Kidney (tissue), 22 donors: ENCODE measurements at places on chromosomes 11 and 22.

DNA sequence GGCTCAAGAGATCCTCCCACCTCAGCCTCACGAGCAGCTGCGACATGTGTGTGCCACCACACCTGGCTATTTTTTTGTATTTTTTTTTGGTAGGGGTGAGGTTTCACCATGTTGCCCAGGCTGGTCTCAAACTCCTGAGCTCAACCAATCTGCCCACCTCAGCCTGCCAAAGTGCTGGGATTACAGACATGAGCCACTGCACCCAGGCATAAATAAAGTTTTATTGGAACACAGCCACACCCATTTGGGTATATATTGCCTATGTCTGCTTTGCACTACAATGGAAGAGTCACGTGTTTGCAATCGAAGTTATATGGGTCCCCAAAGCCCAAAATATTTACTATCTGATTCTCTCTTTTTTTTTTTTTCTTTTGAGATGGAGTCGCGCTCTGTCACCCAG is 1.8 kb upstream of the MS4A15 start:
- H3K4me3 ChIP-seq = no peak overlapping the region
- H3K4me1 ChIP-seq = no peaks in the 10 kb centered on the region
- no peak overlapping the region for H3K27ac ChIP-seq

- no peak overlapping the region for H3K27ac ChIP-seq
- no peaks in the 10 kb centered on the region for H3K27me3 ChIP-seq
- H3K4me3 ChIP-seq = no peak overlapping the region
- H3K4me1 ChIP-seq = no peaks in the 10 kb centered on the region
Measured at GRCh38 chr11:42093541-42093940, 634.1 kb upstream of the LRRC4C start.

DNA sequence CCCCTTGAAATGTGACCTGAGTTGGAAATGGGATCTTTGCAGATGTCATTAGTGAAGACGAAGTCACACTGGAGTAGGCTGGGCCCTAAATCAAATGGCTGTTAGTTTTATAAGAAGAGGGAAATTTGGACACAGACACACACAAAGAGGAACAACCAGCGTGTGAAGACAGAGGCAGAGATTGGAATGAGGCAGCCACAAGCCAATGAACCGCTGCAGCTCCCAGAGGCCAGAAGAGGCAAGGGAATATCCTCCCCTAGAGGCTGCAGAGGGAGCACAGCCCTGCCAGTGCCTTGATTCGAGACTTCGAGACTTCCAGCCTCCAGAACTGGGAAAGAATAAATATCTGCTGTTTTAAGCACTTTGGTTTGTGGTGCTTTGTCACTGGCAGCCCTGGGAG is 484.5 kb downstream of the MN1 start:
- H3K27me3 ChIP-seq = no peaks in the 10 kb centered on the region
- no peak overlapping the region for H3K4me3 ChIP-seq
- H3K4me1 ChIP-seq = peaks cover 6% of the 10 kb centered on the region
- no peak overlapping the region for H3K27ac ChIP-seq

DNA sequence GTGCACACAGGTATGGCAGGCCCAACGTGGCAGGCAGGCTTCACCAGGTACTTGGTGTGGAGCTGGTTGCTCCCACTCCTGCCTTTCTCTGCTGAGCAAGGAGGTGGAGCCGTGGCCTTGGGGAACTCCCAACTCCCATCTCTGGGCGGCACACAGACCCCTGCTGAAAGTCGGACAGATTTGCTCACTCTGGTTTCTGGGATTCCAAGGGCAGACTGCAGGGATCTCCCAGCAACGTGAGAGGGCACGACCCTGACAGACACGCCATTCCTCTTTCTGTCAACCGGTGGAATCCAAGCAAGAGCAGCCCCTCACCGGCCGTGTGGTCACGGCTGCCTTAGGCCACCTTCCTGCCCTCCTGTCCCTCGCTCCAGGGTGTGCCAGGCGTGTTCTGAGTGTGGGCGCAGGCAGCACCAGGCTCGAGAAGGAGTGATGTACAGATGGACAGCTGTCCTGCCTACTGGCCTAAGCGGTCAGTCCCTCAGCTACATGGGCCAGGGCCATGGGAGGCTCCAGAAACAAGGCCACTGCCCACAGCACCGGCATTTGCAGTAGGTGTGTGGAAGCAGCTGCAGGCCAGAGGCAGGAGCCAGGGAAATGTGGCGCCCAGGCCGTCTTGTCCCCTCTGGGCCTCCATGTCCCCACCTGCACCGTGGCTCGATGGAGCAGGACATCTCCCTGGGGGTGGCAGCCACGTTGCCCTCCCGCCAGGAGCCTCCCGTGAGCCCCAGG is 13.7 kb upstream of the PPARA start:
- H3K4me1 ChIP-seq = peaks cover 3% of the 10 kb centered on the region
- H3K27ac ChIP-seq = no peak overlapping the region
- no peaks in the 10 kb centered on the region for H3K27me3 ChIP-seq

GRCh38 chr11:126793596-126793995 is 207.0 kb downstream of the KIRREL3 start:
- H3K4me1 ChIP-seq = no peaks in the 10 kb centered on the region
- H3K4me3 ChIP-seq = no peak overlapping the region
- H3K27me3 ChIP-seq = no peaks in the 10 kb centered on the region
- no peaks in the 10 kb centered on the region for H3K36me3 ChIP-seq

DNA sequence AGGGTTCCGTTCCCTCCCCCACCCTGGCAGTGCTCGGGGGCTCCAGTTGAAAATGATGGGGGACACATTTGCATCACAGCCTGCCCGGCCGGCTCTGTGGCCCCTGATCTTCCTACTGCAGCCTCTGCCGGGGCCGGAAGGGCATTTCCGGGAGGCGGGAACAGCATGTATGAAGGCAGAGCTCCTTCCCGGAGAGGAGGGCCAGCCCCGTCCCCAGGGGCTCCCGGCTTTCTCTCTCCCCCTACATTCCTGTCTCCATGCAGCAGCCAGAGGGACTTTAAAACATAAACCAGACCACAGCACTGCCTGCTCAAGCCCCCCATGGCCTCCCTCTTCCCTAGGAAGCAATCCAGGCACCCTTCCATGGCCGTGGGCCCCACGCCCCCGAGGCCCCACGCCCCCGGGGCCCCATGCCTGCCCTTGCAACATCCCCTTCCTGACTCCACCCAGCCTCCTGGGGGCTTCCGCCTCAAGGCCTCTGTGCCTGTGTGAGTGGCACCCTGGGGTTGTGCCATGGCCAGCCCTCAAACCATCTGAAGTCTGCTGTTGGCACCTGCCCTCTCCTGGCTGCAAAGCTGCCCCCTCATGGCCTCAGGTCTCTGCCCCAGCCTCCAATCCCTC is 73.1 kb downstream of the CDKN1C start:
- H3K4me1 ChIP-seq = peaks cover 10% of the 10 kb centered on the region
- H3K36me3 ChIP-seq = no peaks in the 10 kb centered on the region
- H3K27me3 ChIP-seq = no peaks in the 10 kb centered on the region
- no peak overlapping the region for H3K4me3 ChIP-seq
- DNase-seq = peak; percentile 94

GRCh38 chr22:17919276-17920144 is 104.9 kb downstream of the MICAL3 start:
- H3K27ac ChIP-seq = peak overlapping the region; percentile 64
- DNase-seq = no peak
- no peaks in the 10 kb centered on the region for H3K36me3 ChIP-seq

GRCh38 chr11:134230339-134230738 is 5.9 kb downstream of the VPS26B start:
- no peaks in the 10 kb centered on the region for H3K36me3 ChIP-seq
- DNase-seq = no peak
- no peak overlapping the region for H3K27ac ChIP-seq
- H3K4me1 ChIP-seq = peaks cover 3% of the 10 kb centered on the region

GRCh38 chr11:111977146-111978027 is 40.2 kb downstream of the DIXDC1 start:
- no peaks in the 10 kb centered on the region for H3K27me3 ChIP-seq
- H3K4me3 ChIP-seq = peak overlapping the region; percentile 58
- peak; percentile 70 for DNase-seq
- peaks cover 2% of the 10 kb centered on the region for H3K36me3 ChIP-seq
- H3K4me1 ChIP-seq = no peaks in the 10 kb centered on the region

GRCh38 chr11:99316776-99317520 is 296.2 kb downstream of the CNTN5 start:
- no peaks in the 10 kb centered on the region for H3K4me1 ChIP-seq
- no peaks in the 10 kb centered on the region for H3K27me3 ChIP-seq
- no peaks in the 10 kb centered on the region for H3K36me3 ChIP-seq
- H3K27ac ChIP-seq = no peak overlapping the region
- no peak for DNase-seq
- no peak overlapping the region for H3K4me3 ChIP-seq

GRCh38 chr11:108727665-108728064 is 62.8 kb downstream of the DDX10 start:
- no peaks in the 10 kb centered on the region for H3K4me1 ChIP-seq
- no peak overlapping the region for H3K4me3 ChIP-seq
- H3K27me3 ChIP-seq = no peaks in the 10 kb centered on the region
- H3K27ac ChIP-seq = no peak overlapping the region
- H3K36me3 ChIP-seq = peaks cover 3% of the 10 kb centered on the region

- peaks cover 45% of the 10 kb centered on the region for H3K4me1 ChIP-seq
- DNase-seq = no peak
- H3K36me3 ChIP-seq = peaks cover 3% of the 10 kb centered on the region
- peak overlapping the region; percentile 63 for H3K4me3 ChIP-seq
- H3K27ac ChIP-seq = peak overlapping the region; percentile 93
Measured at GRCh38 chr11:1308743-1309497, 512 bp downstream of the TOLLIP start.

DNA sequence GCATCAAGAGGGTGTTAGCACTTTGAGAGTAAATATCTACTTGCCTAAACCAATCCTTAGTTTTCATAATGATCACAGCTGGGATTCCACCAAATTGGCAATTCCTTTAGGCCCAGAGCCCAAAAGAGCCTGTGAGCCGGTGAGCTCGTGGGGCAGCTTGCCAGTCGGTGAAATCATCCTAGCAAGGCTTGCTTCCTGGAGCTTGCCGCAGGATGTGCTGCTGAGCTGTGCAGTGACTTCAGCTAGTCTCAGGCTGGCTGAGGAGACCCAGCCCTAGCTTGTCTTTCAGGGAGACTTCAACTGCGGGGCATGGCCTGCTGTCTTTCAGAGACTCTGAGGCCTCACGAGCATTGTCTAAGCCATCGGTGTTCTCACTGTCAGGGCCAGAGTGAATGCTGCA is 73.6 kb upstream of the SUSD2 start:
- peaks cover 7% of the 10 kb centered on the region for H3K36me3 ChIP-seq
- DNase-seq = peak; percentile 86
- H3K27ac ChIP-seq = no peak overlapping the region
- no peaks in the 10 kb centered on the region for H3K4me1 ChIP-seq

DNA sequence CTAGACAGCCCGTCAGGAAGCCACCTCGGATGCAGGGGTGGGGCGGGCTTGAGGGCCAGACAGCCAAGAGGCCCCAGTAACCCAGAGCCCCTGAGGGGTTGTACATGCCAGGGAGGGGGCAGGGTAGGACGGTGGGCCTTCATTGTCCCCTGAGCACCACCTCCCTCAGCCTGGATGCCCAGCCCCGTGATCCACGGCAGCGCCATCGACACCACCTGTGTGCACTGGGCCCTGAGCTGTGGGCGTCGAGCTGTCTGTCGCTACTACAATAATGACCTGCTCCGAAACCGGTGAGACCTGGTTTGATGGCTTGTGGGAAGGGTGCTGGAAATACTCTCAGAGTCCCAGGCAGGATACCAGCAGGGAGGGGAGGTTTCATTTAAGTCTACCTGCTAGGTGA is 37.4 kb upstream of the TPBGL start:
- H3K4me1 ChIP-seq = no peaks in the 10 kb centered on the region
- no peak overlapping the region for H3K27ac ChIP-seq
- no peak for DNase-seq
- H3K36me3 ChIP-seq = no peaks in the 10 kb centered on the region
- H3K27me3 ChIP-seq = no peaks in the 10 kb centered on the region
- no peak overlapping the region for H3K4me3 ChIP-seq

- H3K27me3 ChIP-seq = no peaks in the 10 kb centered on the region
- H3K4me1 ChIP-seq = no peaks in the 10 kb centered on the region
- H3K36me3 ChIP-seq = no peaks in the 10 kb centered on the region
- DNase-seq = peak; percentile 26
- peak overlapping the region; percentile 63 for H3K27ac ChIP-seq
Measured at GRCh38 chr11:76615950-76616349, 54.6 kb downstream of the LRRC32 start.

GRCh38 chr11:17643506-17644405 is 75.6 kb upstream of the MYOD1 start:
- H3K4me1 ChIP-seq = peaks cover 5% of the 10 kb centered on the region
- H3K36me3 ChIP-seq = no peaks in the 10 kb centered on the region
- no peaks in the 10 kb centered on the region for H3K27me3 ChIP-seq
- no peak for DNase-seq

DNA sequence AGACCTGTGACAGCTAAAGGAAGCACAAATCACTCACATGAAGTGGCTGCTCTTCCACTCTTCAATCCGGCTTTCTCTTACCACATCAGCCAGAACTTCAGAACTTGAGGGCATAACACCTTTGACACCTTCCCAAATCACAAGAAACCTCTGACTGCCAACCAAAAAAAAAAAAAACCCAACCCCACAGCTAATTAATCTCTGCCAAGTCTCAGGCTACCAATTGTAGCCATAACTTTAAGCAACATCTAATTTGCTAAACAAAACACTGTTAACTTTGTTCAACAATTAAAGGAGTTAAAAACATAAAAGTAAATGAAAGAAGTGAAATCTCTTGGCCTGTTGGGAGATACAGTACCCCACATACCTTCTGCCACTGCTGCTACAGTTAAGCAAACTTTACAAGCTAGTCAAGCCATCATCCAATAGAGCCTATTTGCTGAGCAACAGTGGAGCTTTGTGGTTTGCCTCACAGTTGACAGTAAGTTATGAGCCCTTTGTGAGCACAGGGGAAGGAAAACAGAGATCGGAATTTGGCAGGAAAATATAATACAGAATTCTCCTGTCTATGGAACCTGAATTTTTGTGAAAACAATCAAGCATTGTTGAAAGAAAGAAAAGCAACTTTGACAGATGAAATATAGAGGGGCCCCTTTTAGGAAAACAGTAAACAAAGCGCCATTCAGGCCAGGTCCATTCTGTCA is at the start of gene SOX6:
Gene SOX6, minus strand, starts transcription at position 490 of the 704 bp plus-strand sequence. CDS start 15,298 bp downstream, outside the sequence.
- H3K4me1 ChIP-seq = no peaks in the 10 kb centered on the region
- no peaks in the 10 kb centered on the region for H3K36me3 ChIP-seq
- H3K27me3 ChIP-seq = no peaks in the 10 kb centered on the region
- no peak within 1 kb of the TSS for H3K4me3 ChIP-seq
- H3K27ac ChIP-seq = no peak within 1 kb of the TSS

GRCh38 chr11:1008001-1008802 is 28.3 kb downstream of the MUC6 start:
- H3K4me3 ChIP-seq = no peak overlapping the region
- H3K36me3 ChIP-seq = peaks cover 3% of the 10 kb centered on the region
- DNase-seq = no peak
- no peaks in the 10 kb centered on the region for H3K27me3 ChIP-seq

- H3K4me3 ChIP-seq = no peak overlapping the region
- no peaks in the 10 kb centered on the region for H3K36me3 ChIP-seq
- no peaks in the 10 kb centered on the region for H3K27me3 ChIP-seq
- no peak for DNase-seq
- H3K27ac ChIP-seq = no peak overlapping the region
- no peaks in the 10 kb centered on the region for H3K4me1 ChIP-seq
Measured at GRCh38 chr11:28464252-28464867, 356.2 kb downstream of the METTL15 start.

DNA sequence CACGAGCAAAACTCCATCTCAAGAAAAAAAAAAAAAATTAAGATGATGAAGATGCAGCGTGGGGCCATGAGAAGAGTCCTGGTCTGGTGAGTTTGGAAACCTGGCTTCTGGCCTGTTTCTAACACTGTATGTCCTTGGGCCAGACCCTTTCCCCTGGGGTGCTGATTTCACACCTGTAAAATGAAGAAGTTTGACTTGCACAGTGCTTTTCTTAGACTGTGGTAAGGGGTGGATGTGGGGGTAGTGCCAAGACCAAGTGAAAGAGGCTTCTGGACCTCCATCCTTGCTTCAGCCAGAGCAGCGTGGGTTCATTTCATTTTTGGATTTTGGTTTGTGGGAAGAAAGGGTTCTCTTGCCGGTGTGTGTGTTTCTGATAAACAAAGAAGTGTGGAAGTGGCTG is 42.1 kb downstream of the PTPRJ start:
- no peak overlapping the region for H3K4me3 ChIP-seq
- peaks cover 19% of the 10 kb centered on the region for H3K4me1 ChIP-seq
- no peak overlapping the region for H3K27ac ChIP-seq
- DNase-seq = no peak
- H3K27me3 ChIP-seq = no peaks in the 10 kb centered on the region
